ENCODE measurements at places on chromosomes 4 and X. TPM values are rescaled to one million over a fixed set of nuclear protein-coding genes. Genes with fewer than 3 reads are reported as not detected.

DNA sequence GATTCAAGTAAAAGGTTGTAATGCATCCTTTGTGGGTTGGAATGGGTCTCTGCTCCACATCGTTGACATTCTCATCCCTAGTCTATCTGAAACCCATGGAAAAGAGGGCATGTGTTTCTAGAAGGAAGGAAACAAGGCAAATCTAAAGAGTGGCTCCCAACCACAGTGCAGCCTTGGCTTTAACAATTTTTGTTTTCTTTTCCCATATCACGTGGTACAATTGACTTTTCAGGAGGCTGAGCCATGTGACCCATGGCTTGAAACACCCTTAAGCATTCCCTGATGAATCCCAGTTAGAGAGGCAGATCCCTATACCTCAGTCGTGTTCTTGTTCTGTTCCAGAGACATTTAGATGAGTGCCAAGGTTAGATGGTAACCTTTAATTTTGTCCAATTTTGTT is 12.8 kb downstream of the DCUN1D4 start:
- peaks cover 16% of the 10 kb centered on the region for H3K36me3 ChIP-seq
- no peak overlapping the region for H3K4me3 ChIP-seq
- peaks cover 50% of the 10 kb centered on the region for H3K4me1 ChIP-seq
- no peak for DNase-seq
- H3K27ac ChIP-seq, result no peak overlapping the region
- H3K27me3 ChIP-seq, result no peaks in the 10 kb centered on the region

- H3K27ac ChIP-seq, result peak overlapping the region; percentile 77
- no peak overlapping the region for H3K4me3 ChIP-seq
- H3K4me1 ChIP-seq, result peaks cover 50% of the 10 kb centered on the region
- DNase-seq, result peak; percentile 52
Observed at GRCh38 chr4:2939383-2940243, 23.6 kb downstream of the NOP14 start.

GRCh38 chrX:122591546-122591945 is 592.5 kb upstream of the GRIA3 start:
- H3K27me3 ChIP-seq, result no peaks in the 10 kb centered on the region
- no peaks in the 10 kb centered on the region for H3K4me1 ChIP-seq
- no peak for DNase-seq

DNA sequence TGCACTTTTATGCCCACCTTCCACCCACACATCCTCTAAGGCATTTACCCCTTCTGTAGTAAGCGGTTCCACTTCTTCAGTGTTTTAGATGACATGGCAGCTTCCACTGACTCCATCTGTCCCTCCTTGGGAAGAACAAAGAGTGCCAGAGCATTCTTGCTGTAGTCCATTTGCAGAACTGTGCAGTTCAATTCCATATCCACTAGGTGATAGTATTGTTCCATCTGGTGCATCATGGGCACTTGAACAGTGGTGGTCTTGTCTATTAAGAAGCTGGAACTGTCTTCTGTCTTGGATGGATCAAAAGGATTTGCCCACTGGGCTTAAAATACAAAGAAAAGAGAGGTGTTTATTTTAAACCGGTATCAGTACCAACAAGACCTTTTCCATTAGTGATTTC is 3.5 kb downstream of the SERPINA7 start:
- H3K4me1 ChIP-seq, result no peaks in the 10 kb centered on the region
- no peaks in the 10 kb centered on the region for H3K36me3 ChIP-seq
- DNase-seq, result no peak
- H3K27me3 ChIP-seq, result no peaks in the 10 kb centered on the region
- H3K4me3 ChIP-seq, result no peak overlapping the region

- H3K36me3 ChIP-seq, result peaks cover 13% of the 10 kb centered on the region
- H3K27me3 ChIP-seq, result no peaks in the 10 kb centered on the region
- no peak overlapping the region for H3K4me3 ChIP-seq
Observed at GRCh38 chrX:47900833-47901232, 64.1 kb downstream of the ZNF81 start.

DNA sequence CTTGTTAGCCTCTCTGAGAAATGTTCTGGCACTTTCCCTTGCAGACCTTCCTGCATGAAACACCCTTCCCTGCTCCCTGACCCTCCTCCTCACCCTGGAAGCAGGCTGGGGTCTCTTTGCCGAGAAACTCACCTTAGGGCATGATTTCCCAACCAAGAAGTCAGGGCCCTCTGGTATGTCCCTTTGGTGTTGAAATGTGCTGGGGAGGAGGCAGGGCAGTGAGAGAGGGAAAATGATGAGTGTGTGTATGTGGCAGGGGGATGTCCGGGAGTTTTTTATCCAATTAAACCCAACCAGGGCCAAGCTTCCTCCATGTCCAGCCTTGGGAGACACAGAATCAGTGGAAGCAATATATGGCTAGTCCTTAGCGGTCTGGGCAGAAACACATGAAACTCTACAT is 5.1 kb downstream of the ELF4 start:
- DNase-seq, result no peak
- H3K27ac ChIP-seq, result no peak overlapping the region
- no peaks in the 10 kb centered on the region for H3K27me3 ChIP-seq
- no peak overlapping the region for H3K4me3 ChIP-seq

- no peak overlapping the region for H3K4me3 ChIP-seq
- H3K4me1 ChIP-seq, result no peaks in the 10 kb centered on the region
- H3K27me3 ChIP-seq, result peaks cover 2% of the 10 kb centered on the region
- H3K36me3 ChIP-seq, result no peaks in the 10 kb centered on the region
- H3K27ac ChIP-seq, result no peak overlapping the region
Observed at GRCh38 chr4:10239982-10240654, 123.5 kb upstream of the WDR1 start.

GRCh38 chr4:33060674-33061542 is 2340.7 kb downstream of the PCDH7 start:
- DNase-seq, result peak; percentile 34
- no peak overlapping the region for H3K27ac ChIP-seq
- no peaks in the 10 kb centered on the region for H3K4me1 ChIP-seq
- no peaks in the 10 kb centered on the region for H3K36me3 ChIP-seq

GRCh38 chrX:11589641-11590040 is 76.1 kb downstream of the ARHGAP6 start:
- no peak overlapping the region for H3K27ac ChIP-seq
- H3K4me1 ChIP-seq, result peaks cover 9% of the 10 kb centered on the region

DNA sequence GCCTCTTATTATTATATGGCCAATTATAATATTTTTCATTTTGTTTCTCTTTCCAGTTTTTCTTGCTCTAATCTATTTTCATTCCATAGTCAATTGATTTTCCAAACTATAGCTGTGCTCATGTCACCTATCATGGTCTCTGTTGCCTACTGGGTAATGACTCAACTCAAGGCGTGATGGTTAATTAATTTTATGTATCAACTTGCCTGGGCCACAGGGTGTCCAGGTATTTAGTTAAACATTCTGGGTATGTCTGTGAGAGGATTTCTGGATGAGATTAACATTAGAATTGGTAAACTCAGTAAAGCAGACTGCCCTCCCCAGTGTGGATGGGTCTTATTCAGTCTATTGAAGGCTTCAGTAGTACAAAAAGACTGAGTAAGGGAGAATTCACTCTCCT is 9.9 kb downstream of the FHIP1A start:
- H3K4me1 ChIP-seq, result no peaks in the 10 kb centered on the region
- no peaks in the 10 kb centered on the region for H3K36me3 ChIP-seq
- no peak for DNase-seq
- H3K4me3 ChIP-seq, result no peak overlapping the region
- no peak overlapping the region for H3K27ac ChIP-seq

DNA sequence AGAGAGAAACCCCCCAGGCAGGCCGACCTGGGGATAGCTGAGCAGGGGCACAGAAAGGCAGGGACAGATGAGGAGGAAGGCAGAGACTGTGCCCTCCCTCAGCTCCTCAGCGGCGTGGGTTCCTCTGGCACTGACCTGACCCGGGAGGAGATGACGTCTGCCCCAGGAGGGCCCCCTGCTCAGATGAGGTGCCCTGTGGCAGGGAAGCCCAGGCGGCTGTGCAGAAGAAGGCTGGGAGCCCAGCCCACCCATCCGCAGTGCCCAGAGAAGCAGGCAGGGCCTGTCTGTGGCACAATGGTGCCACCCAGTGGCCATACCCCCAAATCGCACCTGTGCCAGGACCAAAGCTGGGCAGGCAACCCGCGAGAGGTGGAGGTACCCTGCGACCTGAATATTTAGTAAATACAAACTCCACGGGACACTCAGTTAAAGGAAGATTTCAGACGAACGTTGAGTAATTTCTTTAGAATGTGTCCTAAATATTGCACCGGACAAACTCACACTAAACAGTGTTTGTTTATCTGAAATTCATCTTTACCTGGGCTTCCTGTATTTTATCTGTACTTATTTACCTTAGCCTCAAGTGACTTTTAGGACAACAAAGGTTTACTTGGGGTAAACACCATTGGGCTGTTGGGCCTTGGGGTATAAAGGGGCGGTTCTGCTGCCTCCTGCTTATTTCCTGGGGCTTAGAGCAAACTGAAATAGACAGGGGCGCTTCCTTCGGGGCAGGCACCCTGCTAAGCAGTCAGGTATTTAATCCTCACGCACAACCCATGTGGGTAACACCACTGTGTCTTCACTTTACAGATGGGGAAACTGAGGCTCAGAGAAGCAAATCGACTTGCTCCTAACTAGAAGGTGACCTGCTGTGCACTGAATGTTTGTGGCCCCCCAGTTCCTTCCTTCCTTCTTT is 46.5 kb upstream of the HMX1 start:
- H3K27ac ChIP-seq, result no peak overlapping the region
- H3K36me3 ChIP-seq, result no peaks in the 10 kb centered on the region
- H3K4me1 ChIP-seq, result no peaks in the 10 kb centered on the region
- DNase-seq, result peak; percentile 82

DNA sequence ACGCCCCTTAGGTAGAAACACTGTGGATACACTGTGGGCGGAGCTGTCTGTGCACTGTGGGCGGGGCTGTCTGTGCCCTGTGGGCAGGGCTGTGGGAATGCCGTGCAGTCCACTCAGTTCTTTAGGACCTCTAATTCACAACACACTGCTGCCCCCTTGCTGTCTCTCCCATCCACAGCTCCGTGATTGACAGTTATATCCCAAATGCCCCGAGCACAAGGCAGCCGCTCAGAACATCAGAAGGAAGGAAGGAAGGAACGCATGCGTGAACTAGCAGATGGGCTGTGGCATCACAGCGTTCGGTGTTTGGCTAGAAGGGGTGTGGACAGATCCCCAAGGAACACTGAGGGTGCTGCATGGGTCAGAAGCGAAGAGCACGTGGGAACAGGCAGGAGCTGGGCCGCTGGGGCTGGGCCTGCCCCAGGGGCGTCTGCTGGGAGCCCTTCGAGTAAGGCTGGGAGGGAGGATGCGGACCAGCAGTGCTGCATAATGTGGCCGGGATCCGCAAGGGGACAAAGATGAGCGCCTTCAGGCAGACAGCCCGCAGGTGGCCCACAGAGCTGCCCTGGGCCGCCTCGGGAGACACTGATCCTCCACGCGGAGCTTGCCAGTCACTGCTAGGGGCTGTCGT is 29.8 kb downstream of the ACOX3 start:
- peaks cover 22% of the 10 kb centered on the region for H3K36me3 ChIP-seq
- no peak overlapping the region for H3K27ac ChIP-seq
- H3K27me3 ChIP-seq, result no peaks in the 10 kb centered on the region
- DNase-seq, result no peak
- no peak overlapping the region for H3K4me3 ChIP-seq

CSAG3 gene
- 0.55 TPM for total RNA-seq

CFAP47 gene
- not detected for total RNA-seq

COL4A6 gene
- not detected for total RNA-seq

Data from activated CD4-positive, alpha-beta T cell treated with anti-CD3 and anti-CD28 coated beads for 36 hours (primary cell).